Putamen (tissue), 1 donor: ENCODE measurements at places on chromosomes 12 and 14.
A peak's percentile ranks its signal among the peaks of the same experiment; 100 is the strongest.

- DNase-seq, result no peak
Measured at GRCh38 chr12:4118601-4119156, 154.9 kb upstream of the CCND2 start.

GRCh38 chr12:9741726-9742125 lies 8.8 kb upstream of the CLECL1 start:
- DNase-seq, result no peak

- DNase-seq, result no peak
Measured at GRCh38 chr12:58860056-58860787, 60.1 kb downstream of the LRIG3 start.

GRCh38 chr12:54571193-54572188 lies 17.0 kb downstream of the PPP1R1A start:
- no peak for DNase-seq

DNA sequence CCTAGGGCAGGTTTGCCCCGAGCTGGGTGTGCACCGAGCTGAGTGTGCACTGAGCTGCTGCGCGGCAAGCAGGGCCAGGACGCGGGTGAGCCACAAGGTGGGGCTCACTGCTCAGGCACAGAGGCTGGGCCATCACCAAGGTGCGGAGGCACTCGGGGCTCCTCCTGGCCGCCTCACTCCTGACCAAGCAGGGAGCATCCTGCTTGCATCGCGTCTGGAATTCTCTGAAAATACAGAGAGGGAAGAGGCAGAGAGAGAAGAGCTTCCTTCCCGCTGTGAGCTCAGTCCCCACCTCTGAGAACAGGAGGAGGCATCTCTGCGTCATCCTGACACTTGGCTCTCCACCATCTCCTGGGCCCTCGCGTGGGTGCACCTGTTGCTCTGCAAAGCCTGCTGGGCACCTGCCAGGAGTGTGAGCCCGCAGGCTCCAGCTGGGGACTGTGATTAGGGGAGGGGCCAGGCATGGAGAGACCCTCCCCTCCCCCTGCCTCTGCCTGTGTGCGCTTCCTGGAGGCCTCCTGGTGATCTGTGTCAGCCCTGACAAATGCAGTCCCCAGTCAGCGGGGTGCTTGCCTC lies 116.3 kb downstream of the GLT1D1 start:
- peak; percentile 47 for DNase-seq

GRCh38 chr12:101001669-101002068 lies 207.1 kb downstream of the ANO4 start:
- DNase-seq, result no peak

DNA sequence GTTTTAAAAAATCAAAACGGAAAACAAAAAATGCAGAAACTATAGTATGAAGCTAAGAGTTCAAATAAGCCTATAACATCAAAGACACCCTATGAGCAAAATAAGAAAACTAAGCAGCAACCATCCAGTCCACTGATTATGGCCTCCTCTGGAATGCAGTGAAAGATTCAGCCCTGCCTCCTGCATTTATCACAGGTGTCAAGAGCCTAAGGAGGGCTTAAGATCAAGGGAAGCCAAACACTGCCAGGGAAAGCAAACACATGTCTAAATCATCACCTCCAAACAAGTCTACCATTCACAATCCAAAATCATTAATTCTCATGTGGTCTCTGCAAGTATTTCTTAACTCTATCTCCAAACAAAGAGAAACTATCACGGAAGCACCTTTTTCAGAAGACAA lies 28.4 kb downstream of the SARNP start:
- no peak for DNase-seq

GRCh38 chr14:89828471-89829165 lies 125.9 kb downstream of the EFCAB11 start:
- DNase-seq, result no peak

- DNase-seq, result no peak
Measured at GRCh38 chr14:59197695-59198262, 9.3 kb downstream of the DAAM1 start.

GRCh38 chr14:29847056-29847380 lies 80.6 kb downstream of the PRKD1 start:
- DNase-seq, result no peak

GRCh38 chr14:69673578-69674305 lies 62.3 kb downstream of the SUSD6 start:
- DNase-seq, result no peak

DNA sequence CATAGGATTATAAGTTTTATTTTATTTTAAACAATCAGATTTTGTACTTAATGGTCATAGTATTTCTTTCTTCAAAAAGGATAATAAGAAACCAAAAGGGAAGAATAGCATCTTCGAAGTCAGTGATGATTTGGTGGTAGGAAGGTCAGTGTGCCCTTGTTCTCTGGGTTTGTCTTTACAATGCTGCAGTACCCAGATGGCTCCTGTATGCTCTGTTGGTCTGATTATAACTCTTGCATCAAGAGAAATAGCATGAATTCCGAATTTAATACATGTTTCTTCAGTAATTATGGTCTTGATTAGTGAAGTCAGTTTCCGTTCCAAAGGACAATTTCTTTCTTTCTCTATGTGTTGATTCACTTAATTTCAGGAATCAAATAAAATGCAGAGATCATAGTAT lies 180.2 kb downstream of the TMTC2 start:
- DNase-seq, result no peak

DNA sequence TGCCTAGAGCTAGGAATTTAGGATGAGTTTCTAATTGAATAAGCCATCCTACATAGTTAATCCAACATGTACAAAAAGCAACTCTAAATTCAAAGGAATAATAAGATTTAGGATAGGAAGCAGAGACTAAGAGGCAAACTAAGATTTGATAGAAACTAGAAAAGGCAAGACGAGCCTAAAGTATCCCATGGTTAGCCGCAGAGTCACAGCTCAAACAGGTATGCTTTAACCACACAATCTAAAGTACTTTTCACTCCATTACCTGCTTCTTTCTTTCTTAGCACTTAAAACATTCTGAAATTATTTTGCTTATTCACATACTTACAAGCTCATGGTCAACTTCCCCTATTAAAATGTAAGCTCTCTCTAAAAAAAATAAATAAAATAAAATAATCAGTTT lies 51.8 kb downstream of the OTOGL start:
- DNase-seq, result no peak

DNA sequence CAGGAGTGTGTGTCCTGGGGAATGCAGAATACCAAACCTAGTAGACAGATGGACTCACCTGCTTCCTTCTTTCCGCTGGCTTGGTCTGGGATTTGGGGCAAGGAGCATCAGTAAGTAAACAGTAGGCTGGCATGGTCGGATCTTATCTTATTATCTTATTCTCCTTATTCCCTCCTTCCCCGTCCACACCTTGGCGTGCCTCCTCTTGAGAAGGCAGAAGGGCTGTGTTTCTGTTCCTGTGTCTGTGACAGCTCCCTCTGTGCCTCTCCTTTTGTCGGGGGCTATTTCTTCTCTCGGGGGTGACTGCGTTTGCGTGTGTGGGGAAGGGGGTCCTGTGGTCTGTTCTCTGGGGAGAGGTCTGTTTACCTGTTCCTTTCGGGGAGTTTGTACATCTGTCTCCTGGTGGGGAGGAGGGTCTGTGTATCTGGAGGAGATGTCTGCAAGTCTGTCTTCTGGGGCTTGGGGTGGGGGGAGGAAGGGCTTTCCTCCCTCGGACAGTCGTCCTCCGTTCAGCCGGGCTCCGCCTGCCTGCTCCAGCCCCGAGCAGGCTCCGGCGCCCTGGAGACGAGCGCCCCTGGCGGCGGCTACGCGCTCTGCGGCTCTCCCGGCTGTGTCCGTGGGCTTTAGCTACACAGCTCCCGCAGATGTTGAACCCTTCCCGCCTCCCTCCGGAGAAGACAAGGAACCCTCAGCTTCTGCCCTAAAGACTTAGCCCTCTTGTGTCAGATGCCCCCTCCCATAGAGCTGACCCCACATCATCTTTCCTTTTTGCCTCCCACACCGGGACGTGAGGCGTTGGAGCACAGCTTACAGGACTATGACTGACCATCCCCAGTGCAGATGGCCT lies 4.4 kb downstream of the KRT86 start:
- DNase-seq, result peak; percentile 45

- no peak for DNase-seq
Measured at GRCh38 chr14:99073431-99073830, 198.6 kb downstream of the BCL11B start.

DNA sequence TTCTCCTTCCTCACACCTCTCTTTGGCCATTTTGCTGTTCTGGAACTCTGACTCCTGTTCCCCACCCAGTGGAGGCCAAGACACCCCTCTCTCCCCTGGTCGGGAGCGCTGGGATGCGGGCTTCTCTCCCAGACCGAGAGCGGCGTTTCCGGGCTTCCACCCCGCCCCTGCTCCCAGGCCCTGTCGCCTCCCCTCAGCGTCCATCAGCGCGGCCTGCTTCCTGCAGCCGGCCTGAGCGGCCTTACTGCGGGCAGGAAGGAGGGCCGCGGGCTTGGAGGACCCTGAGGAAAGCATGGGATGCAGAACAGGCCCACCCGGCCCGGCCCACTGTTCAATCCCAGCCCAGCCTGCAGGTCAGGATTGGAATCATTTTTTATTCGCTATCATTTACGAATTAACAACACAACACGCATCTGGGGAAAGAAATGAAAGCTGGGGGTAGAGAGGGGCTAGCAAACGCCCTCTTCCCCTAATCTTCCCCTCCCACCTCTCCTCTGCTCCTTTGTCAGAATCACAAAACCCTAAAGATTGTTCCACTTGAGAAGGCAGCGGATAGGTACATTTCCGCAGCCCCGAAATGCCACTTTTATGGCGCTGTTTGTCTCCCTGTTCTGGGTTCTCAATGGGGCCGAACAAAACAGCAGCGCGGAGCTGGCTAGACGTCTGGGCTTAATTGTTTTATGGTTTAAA lies 3.8 kb upstream of the HOXC8 start:
- no peak for DNase-seq

DNA sequence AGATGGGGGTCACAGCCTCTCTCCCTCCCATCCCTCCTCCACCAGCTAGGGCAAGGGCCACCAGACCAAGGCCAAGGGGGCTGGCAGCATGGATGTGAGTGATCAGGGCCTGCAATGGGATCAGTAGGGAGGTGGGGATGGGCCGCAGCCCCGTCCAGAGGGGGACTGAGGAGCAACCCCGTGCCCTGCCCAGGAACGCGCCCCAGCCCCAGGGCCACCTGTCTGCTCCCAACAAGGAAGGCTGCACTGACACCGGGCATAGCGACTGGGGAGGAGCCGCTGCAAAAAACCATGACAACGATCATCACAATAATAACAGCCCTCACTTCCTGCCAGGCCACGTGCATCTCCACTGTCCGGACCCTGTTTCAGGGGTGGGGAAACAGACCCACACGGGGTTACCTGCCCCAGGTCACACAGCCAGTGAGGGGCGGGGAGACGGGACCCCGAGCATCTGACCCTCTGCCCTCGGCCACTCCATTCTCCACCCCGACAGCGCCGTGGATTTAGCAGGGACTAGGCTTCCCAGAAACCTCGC lies 24.3 kb downstream of the NCOR2 start:
- no peak for DNase-seq

GRCh38 chr14:93369713-93370266 lies 22.8 kb downstream of the COX8C start:
- no peak for DNase-seq

DNA sequence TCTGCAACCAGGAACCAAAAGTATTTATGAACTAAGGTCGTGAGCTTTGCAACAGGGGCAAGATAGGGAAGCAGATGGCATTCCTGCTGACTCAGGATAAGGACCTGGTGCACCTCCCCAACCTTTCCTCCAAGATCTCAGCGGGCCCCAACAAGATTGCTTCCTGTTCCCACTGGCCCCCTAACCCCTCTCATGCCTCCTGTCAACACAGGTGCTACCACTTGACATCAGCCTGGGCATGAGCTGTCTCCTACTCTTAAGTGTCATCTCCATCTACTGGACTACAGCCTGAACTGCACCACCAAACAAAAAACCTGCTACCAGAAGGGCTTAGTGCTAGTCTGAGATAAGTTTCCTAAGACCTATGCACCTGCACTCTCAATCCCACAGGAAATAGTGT lies 32.7 kb downstream of the MED6 start:
- no peak for DNase-seq

DNA sequence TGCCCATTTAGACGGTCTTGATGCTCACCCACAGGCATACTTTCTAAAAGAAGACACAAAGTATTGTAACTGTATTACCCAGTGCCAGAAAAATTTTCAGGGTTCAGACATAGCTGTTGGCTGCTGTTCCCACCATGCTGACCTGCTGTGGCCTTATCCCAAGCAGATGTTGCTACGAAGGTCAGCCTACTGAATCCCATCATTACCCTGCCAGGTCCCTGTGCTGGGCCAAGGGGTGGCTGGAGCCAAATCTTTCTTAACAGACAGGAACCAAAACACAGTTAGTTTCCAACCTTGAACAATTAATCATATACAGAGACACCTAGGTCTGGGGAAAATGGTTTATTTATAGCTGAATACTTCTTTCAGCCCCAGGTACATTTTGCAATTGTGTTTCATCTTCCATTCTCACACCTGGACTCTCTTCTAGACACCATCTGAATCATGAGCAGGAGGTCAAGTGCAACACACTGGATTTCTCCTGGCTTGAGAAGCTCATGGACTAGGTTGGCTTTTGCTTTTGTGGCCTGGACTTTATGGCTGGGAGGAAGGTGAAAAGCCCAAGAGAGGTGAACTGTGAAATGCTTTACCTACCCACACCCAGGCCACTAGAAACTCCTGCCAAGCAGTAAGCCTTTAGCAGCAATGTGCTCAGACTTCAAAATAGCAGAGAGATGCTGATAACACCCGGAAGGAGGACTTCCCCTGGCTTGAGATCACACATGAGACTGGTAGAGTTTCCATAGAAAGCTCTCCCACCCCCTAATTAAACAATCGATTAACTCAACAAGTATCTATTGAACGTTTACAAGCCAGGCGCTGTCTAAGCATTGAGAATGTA lies 150.1 kb downstream of the SUDS3 start:
- no peak for DNase-seq

GRCh38 chr12:97545804-97546203 lies 83.2 kb downstream of the RMST start:
- no peak for DNase-seq

- DNase-seq, result no peak
Measured at GRCh38 chr14:105042813-105043212, 21.9 kb upstream of the CDCA4 start.

DNA sequence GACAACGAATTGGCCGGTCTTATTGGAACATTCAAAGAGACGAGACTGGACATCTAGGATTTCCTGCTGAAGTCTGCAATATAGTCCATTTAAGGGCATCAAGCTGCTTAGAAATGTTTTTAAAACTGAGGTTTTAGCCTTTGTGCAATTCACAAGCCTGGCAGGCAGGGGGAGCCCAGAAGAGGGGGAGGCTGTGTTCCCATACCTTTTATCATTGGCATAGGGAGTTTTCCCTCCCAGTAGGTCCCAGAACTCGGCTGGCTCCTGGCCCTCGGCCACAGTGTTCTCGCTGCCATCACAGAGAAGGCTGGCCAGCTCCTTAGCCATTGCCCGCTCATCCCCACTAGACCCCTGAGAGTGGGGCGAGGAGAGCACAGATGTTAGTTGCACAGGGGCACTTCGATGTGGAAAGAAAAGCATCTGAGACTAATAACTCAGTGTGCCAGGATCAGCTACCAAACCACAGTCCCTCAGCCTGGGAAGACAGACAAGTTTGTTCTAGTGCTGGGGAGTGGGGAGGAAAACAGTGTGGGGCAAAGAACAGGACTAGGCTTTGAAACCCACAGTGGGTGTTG lies 15.1 kb downstream of the AVIL start:
- no peak for DNase-seq

GRCh38 chr12:47094804-47095203 lies 15.0 kb upstream of the AMIGO2 start:
- no peak for DNase-seq
